ENCODE measurements at places on chromosomes 5 and 9. TPM values are rescaled to one million over a fixed set of nuclear protein-coding genes. Genes with fewer than 3 reads are reported as not detected.
A peak's percentile ranks its signal among the peaks of the same experiment; 100 is the strongest.

GRCh38 chr5:133534566-133534965 lies 77.8 kb downstream of the FSTL4 start:
- DNase-seq = no peak

SLC28A3 gene
- polyA plus RNA-seq = not detected

GRCh38 chr9:84950879-84951811 lies 281.6 kb downstream of the NTRK2 start:
- peak; percentile 68 for DNase-seq

- DNase-seq = peak; percentile 71
These were observed 238.6 kb downstream of the CDH12 start for GRCh38 chr5:22614486-22615094.

- no peak for DNase-seq
These were observed 38.0 kb upstream of the UBTD2 start for GRCh38 chr5:172321593-172321992.

DNA sequence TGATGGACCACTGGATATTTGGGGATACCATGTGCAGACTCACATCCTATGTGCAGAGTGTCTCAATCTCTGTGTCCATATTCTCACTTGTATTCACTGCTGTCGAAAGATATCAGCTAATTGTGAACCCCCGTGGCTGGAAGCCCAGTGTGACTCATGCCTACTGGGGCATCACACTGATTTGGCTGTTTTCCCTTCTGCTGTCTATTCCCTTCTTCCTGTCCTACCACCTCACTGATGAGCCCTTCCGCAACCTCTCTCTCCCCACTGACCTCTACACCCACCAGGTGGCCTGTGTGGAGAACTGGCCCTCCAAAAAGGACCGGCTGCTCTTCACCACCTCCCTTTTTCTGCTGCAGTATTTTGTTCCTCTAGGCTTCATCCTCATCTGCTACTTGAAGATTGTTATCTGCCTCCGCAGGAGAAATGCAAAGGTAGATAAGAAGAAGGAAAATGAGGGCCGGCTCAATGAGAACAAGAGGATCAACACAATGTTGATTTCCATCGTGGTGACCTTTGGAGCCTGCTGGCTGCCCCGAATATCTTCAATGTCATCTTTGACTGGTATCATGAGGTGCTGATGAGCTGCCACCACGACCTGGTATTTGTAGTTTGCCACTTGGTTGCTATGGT lies 54.5 kb upstream of the HNRNPA0 start:
- no peak for DNase-seq

- DNase-seq = no peak
These were observed 2.7 kb upstream of the AK1 start for GRCh38 chr9:127880143-127880542.

- no peak for DNase-seq
These were observed 8.0 kb downstream of the NTNG2 start for GRCh38 chr9:132169672-132170392.

- DNase-seq = peak; percentile 64
These were observed at the start of gene COL27A1 for GRCh38 chr9:114155263-114155994. Gene COL27A1 (plus strand): TSS chr9:114155537. CDS start chr9:114155951, 414 bp downstream.

GRCh38 chr9:20553558-20554149 lies 68.6 kb downstream of the MLLT3 start:
- DNase-seq = no peak

- no peak for DNase-seq
These were observed 42.1 kb downstream of the WDR41 start for GRCh38 chr5:77449981-77450380.

- peak; percentile 62 for DNase-seq
These were observed 112.8 kb downstream of the C9orf152 start for GRCh38 chr9:110095161-110095595.

GRCh38 chr5:71748360-71748759 lies 29.3 kb downstream of the CARTPT start:
- no peak for DNase-seq

ENTPD2 gene
- polyA plus RNA-seq = 66.8 TPM

All from brain (organoid and tissue), 16 donors.